ENCODE measurements at places on chromosomes 12 and 14.

DNA sequence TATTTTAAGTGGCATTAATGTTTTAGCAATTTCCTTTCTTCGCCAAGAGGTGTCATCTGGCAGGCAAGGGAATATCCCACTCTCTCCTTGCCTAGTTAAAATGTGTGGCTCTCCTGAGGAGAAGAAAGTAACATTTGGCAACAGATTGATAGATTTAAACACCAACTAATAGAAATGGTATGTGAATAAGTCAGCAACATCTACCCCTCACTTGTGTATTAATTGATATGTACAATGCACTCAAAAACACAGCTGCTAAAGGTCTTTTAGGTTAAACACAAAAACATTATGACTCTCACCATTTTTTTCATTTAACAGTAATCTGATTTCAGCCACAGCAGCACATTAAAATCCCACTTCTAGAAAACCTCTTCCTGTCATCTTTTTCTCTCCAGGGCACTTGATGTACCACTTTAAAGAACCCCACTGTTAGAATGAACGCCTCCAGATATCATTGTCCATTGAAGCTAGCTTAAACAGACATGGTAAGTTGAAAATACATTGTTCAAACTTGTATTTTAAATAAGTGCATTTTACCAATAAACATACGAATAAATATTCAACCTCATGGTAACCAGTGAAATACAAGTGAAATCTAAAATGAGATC is 151.7 kb downstream of the RPAP3 start:
- DNase-seq, result no peak
- H3K27ac ChIP-seq, result no peak overlapping the region
- H3K4me1 ChIP-seq, result peaks cover 17% of the 10 kb centered on the region
- H3K4me3 ChIP-seq, result no peak overlapping the region

DNA sequence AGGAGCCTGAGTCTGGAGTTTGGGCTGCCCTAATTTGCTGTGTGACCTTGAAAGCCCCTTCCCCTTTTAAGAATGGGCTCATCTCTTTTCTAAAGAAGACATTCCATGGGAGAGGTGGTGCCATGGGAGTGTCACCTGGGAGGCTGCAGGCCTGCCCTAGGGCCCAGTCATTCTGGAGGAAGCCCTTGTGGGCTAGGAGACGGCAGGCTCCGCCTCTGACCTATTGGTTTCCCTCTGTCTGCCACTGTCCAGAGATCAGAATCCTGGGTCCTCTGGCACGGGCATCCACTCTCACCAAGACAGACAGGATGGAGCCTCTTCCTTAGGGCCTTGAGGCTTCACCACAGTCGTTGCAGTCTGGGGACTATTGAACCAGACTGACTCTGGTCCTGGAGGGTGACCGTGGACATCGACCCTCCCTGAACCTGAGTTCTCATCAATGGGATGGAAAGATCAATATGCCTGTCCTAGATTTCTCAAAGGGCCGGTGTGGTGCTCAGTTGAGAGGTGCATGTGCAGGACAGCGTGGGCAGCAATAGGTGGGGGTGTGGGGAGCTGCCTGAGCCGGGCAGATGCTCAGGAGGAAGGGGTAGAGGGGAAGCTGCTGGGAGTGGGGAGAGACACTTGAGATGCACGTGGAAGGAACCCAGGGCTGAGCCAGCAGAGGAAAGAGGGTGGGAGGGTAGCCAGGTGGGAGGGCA is 12.2 kb upstream of the CLMN start:
- peaks cover 3% of the 10 kb centered on the region for H3K27me3 ChIP-seq
- H3K27ac ChIP-seq, result no peak overlapping the region
- no peak overlapping the region for H3K4me3 ChIP-seq
- no peak for DNase-seq
- no peaks in the 10 kb centered on the region for H3K36me3 ChIP-seq

DNA sequence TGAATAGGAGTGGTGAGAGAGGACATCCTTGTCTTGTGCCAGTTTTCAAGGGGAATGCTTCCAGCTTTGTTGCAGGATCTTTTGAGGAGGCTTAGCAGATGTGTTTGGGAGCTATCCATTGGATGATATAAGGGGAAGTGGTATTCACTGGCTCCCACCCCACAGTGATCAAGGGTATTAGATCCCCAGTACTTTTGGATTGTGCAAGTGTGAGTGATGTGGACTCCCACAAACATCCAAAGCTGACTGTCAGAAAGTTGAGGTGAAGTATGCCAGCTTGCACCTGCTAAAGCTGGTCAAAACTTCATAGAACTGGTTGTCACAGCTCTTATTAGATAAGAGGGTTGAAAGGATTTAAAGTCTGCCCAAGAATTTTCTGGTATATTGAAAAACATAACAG is 110.1 kb upstream of the BTG1 start:
- H3K27ac ChIP-seq, result no peak overlapping the region
- H3K4me3 ChIP-seq, result no peak overlapping the region
- no peaks in the 10 kb centered on the region for H3K36me3 ChIP-seq
- peaks cover 33% of the 10 kb centered on the region for H3K4me1 ChIP-seq

- H3K4me3 ChIP-seq, result no peak overlapping the region
- H3K27ac ChIP-seq, result no peak overlapping the region
- H3K27me3 ChIP-seq, result no peaks in the 10 kb centered on the region
- H3K4me1 ChIP-seq, result no peaks in the 10 kb centered on the region
Observed at GRCh38 chr12:106704081-106704480, 70.4 kb upstream of the RIC8B start.

DNA sequence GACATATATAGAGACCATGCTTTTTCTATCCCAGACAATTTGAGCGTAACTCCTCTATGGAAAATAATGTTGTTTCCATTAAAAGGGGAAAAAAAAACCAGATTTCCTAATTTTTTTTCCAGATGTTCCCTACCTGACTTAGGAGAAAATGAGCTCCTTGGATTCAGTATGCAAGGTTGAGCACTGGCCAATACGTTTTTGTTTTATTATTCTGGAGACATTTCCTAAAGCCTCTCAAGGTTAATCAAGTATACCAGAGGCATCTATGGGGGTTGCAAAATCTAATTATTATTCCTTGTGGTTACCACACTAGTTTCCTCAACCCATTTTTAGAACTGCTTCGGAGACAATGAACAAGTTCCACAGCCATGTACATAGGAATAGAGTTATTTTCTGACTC is 291.3 kb downstream of the SLC16A7 start:
- no peak overlapping the region for H3K4me3 ChIP-seq
- H3K36me3 ChIP-seq, result no peaks in the 10 kb centered on the region
- H3K27ac ChIP-seq, result no peak overlapping the region
- no peaks in the 10 kb centered on the region for H3K4me1 ChIP-seq

DNA sequence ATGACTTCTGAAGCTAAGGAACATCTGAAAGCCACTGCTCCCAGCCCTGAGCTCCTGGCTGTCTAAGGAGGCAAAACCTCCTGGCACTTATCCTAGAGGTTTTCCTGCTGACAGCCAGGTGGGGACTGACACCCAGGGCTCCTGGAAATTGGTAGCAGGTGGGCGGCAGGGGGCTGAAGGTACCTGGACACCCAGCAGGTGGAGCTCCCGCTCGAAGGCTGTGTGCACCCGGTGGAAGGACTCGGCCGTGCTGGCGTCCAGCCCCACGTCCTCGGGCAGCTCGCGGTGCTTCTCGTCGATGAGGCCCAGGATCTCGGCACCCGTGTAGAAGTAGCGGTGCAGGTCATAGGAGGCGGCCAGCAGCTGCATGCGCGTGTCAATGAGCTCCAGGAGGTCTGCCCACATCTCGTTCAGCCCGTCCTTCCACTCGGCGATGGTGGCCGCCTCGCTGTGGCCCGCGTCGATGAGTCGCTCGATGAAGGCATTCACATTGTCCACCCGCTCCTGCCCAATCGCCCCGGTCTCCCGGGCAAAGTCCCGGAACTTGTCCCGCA is 68.2 kb downstream of the PLEKHG3 start:
- DNase-seq, result no peak
- no peak overlapping the region for H3K4me3 ChIP-seq
- no peaks in the 10 kb centered on the region for H3K36me3 ChIP-seq
- H3K4me1 ChIP-seq, result peaks cover 14% of the 10 kb centered on the region

DNA sequence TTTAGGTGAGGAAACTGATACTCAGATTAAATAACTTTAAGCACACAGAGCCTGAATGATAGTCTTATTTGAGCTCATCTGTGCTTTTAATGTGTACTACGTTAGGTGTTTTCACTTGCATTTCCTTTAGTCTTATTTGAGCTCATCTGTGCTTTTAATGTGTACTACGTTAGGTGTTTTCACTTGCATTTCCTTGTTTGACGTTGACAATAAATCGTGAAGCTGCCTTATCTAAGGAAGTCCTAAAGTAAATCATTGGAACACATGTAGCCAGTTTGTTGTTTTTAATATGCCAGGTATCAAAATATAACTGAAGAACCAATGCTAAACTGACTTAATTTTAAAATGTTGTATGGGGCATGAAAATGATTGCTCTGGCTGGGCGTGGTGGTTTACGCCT is 2.0 kb downstream of the RAP1B start:
- H3K27me3 ChIP-seq, result no peaks in the 10 kb centered on the region
- H3K4me3 ChIP-seq, result peak overlapping the region; percentile 86
- peaks cover 41% of the 10 kb centered on the region for H3K36me3 ChIP-seq
- H3K27ac ChIP-seq, result peak overlapping the region; percentile 92
- no peak for DNase-seq

Measured in activated CD4-positive, alpha-beta T cell treated with anti-CD3 and anti-CD28 coated beads for 36 hours (primary cell).